ENCODE measurements at places on chromosomes 16 and 17.
A peak's percentile ranks its signal among the peaks of the same experiment; 100 is the strongest.

DNA sequence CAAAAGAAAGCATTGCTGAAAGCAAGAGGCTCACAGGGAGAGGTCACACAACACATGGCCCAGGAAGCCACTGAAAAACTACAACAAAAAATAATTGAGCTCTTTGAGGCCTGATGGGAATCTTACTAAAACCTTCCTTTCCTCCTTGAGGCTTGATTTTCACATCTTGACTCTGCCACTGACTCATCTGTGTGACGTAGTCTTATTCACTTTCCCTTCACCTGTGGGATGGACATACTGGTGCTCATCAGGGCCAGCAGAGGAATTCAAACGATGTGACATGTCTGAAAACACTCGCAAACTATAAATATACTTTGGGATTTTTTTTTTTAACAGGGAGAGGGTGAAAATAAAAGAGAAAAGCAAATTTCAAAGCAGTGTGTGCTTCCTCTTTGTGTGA lies 78.3 kb upstream of the ASIC2 start:
- no peak for DNase-seq

- DNase-seq: no peak
Measured at GRCh38 chr17:7382901-7383300, 2.0 kb downstream of the TNK1 start.

DNA sequence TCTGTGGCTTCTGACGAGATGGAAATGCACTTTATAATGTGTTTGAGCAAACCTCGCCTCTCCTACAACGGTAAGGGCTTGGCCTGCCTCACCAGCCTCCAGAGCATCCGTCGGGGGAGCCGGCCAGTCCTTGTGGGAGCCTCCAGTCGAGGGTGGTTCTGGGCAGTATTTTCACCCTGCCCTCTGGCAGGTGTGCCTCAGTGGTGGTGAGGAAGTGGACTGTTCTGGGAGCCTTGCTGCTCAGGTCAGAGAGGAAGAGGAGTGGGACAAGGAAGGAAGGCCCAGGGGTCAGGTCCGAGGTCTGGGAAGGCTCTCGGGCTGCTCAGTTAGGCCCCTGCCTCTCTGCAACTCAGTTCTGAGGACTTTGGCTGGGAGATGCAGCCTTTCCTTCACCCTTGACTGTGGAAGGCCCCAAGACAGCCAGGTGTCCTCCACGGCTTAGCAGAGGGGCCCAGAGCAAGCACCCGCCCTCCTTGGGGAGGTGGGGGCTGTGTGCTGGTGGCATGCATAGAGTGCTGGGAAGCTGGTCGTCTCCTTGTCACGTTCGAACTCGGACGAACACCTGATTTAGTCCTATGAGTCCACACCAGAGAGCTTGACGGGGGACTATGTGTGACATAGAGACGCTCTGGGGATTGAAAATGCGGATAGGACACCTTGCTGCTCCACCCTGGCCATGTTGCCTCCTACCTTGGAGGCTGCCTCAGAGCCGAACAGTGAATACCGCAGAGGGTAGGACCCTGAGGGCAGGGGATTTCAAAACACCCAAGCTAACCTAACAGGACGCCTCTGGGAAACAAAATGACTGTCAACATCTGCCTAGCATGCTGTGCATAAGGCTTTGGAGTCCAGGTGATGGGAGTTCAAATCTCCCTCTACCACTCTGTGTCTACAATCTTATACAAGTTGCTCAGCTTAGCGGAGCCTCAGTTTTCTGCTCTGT lies 22.7 kb downstream of the LDHD start:
- DNase-seq: no peak

GRCh38 chr17:40358323-40359038 lies 6.1 kb downstream of the GJD3 start:
- peak; percentile 32 for DNase-seq

DNA sequence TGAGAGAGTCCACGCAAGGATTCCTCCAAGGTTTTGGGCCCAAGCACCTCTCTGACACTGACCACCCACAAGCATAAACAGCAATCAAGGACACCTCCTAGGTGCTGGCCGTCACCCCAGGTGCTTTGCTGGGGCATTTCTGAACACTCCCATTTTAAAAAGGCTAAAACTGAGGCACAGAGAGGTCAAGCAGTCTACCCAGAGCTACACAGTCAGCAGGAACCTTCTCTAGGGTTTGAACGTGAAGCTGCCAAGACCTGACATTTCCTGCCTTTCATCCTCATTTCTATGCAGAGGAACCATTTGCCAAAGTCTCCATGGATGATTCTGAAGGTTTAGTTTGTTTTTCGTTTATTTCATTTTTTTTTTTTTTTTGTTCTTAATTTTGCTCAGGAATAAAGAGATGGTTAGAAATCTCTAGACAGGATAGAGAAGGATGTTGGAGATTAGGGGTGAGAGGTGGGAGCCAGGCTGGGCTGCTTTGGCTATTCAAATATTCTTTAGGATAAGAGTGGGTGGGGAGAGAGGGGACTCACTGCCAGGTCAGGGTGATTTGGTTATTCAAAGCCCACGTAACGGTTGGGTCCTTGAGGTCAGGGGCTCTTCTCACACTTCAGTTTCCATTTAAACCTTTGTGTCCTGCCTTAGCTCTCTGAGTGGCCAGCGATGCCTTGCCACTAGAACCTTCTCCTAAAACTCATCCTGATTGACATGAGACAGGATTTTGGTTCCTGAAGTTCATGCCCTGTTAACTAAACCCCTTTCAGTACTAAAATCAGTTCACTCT lies 6.2 kb downstream of the PLCG2 start:
- DNase-seq: no peak

DNA sequence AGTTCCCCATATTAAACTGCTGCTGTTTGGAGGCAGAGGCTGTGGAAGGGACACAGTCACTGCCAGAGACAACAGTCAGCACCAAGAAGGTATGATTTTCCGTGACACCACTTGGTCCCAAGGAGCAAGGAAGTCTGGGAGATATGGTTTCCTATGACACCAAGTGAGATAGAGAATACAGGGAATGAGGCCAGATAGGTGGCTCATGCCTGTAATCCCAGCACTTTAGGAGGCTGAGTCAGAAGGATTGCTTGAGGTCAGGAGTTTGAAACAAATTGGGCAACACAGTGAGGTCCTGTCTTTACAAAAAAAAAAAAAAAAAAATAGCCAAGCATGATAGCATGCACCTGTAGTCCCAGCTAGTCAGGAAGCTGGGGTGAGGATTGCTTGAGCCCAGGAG lies 90.8 kb downstream of the ABCC12 start:
- no peak for DNase-seq

GRCh38 chr16:74768239-74768638 lies 6.4 kb downstream of the FA2H start:
- no peak for DNase-seq

GRCh38 chr17:50976951-50977472 lies 110.9 kb upstream of the TOB1 start:
- no peak for DNase-seq

Data from NCI-H1436 treated with DMSO at 0.1 percent for 48 hours (cell line).